ENCODE measurements at places on chromosomes 3 and 15.

DNA sequence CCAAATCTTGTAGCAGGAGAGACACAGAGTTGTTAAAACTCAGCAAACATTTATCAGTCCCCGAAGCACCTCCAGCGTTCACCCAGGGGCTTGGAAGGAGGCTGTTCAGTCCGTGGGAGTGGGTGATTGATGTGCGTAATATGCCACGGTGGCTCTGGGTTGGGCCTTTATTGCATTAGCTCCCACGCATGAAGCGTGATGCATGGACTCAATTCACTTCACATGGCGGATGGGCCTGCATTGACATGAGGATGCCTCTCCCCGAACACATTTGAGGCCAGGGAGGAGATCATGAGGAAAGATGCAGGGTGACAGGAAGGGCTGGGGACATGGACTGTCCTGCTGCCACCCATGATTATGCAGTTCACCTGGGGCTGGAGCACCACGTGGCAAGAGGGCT is 126.5 kb downstream of the FAM43A start:
- DNase-seq, result no peak

GRCh38 chr3:7638103-7638502 is 777.2 kb downstream of the GRM7 start:
- DNase-seq, result no peak

DNA sequence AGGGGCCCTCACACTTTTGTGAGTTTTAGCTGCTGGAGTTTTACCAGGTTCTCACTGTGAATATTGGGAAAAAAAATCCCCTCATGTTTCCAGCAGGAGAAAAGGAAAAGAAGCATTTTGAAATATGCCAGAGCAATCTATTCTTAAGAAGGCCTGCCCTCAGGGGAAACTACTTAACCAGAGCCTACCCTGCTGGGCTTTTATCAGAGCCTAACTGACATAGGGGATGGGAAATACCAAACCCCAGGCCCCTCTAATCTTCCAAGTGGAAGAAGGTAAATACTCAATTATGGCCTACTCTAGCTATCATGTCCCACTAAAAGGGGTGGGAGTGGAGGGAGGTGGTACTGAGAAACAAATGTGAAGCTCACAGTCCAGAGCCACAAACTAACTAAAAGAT is 68.7 kb upstream of the NMNAT3 start:
- DNase-seq, result no peak

- DNase-seq, result no peak
Observed at GRCh38 chr3:187062526-187063177, 76.6 kb downstream of the RPL39L start.

DNA sequence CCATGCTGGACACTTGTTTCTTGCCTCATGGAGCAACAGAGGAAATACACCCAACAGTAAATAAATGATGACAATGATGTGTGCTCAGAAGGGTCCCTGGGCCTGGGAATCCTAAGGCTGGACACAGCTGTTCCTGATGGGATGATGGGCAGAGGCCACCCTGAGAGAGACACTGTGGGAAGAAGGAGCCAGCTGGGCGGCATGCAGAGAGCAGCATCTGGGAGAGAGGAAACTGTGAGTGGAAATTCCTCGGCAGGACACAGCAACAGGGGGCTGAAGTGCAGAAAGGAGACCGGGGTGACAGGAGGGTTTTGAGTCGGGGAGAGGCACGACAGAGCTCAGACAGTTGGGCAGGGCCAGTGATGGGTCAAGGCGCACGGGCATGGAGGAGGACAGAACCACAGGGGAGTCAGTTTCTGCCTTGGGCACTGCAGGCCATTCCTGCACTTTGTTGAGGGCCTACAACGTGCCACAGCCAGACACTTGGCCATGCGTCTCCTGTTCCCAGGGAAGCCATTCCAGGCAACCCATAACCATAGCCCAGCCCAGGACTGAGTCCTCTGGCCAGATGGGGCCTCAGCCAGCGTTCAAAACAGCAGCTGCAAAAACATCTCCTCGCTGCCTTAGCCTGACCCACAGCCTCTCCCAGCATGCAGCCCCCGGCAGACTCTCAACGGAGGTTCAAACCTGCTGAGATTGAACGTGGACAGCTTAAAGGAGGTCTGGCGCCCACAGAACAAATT is 36.7 kb upstream of the SLC6A1 start:
- DNase-seq, result no peak

GRCh38 chr3:13853256-13853977 is 26.5 kb downstream of the WNT7A start:
- no peak for DNase-seq

- DNase-seq, result no peak
Observed at GRCh38 chr3:186280737-186281136, 81.3 kb downstream of the DGKG start.

DNA sequence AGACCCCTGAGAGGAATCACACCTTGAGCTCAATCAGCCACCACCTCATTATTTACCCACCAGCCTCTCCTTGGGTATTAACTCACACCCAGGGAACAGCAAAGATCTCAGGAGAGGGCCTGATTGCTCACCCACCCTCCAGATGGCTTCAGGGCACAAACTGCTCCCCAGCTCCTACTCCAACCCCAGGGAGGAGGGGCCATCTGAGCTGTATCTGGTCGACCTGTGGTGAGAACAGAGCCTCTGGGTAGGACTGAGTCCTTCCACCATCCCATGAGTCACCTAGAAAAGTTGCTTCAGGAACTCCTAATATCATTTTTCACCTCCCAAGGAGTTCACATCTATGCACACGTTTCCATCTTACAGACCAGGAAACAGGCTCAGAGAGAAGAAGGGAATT is 44.8 kb upstream of the HES1 start:
- no peak for DNase-seq

GRCh38 chr3:119402791-119403190 is 60.6 kb downstream of the TMEM39A start:
- DNase-seq, result no peak

GRCh38 chr3:188320757-188321156 is 166.8 kb downstream of the LPP start:
- no peak for DNase-seq

- no peak for DNase-seq
Observed at GRCh38 chr3:123202451-123202850, 708 bp downstream of the SEC22A start.

DNA sequence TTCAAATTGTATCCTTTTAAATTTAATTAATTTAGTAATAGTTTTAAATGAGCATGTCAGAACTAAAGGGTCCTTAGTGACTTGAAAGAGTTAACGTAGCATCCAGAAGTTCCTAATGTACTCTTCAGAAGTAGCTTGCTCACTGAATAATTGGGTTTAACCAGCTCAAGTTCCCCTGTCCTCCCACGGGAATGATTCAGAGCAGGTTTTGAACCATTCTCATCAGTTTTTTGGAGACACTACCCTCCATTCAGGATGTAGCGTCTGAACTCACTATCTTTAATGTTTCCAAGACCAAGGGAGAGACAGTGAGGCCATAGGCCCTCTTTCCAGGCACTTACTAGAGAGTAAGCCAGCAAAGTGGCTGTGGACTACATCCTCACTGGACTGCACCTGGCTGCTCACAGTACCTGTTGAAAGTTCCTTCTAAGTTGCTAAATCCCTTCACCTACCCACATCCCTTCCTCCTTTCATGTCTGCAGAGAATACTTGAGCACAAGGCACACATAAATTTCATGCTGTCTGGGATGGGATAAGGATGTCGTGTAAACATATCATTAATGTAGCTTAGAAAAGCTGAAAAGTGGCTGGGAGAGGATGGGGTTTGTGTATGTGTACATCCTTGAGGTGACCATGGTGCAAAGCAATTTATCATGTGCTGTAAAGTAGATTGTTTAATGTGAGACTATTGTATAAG is 146.3 kb downstream of the PLCL2 start:
- DNase-seq, result no peak

GRCh38 chr3:158773845-158774830 is 27.7 kb upstream of the MFSD1 start:
- no peak for DNase-seq

DNA sequence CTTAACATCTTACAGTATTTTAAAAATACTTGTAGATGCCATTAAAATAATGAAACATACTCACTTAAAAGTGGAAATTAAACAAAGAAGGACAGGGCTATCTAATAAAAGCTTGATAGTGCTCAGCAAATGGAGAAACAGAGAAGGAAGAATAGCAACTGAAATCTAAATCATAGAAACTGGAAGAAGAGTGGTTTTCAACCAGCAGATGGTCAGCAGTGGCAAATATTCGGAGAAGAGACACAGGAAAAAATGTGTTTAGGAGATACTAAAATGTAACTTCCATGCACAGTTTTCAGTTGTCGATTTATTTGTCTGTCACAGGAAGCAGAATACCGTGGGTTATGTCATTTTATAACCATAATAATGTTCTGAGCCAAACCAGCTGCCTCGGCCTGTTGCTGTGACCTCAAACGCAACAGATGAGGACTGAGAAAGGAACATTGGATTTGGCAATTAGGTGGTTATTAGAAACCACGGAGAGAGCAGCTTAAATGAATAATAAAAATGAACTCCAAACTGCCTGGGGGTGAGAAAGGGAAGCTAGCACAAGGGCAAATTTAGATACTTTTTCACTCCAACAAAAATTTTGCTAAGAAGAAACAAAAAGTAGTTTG is 246.6 kb upstream of the KCNMB2 start:
- no peak for DNase-seq

DNA sequence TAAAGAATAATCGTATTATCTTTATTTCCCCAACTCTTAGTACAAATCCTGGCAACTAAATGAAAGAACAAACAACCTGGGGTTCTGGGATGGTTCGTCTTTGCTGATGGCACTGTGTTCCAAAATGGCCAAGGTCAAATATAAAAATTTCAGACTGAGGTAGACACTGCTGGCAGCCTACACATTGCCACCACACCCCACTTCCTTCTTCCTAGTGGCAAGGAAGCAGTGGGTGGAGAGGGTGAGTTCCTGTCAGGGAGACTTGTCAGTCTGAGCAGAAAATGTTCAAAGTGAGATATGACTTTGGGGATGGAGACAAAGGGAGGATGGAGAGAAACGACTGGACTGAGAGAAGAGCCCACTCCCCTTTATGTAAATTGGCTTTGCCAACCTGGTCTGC is 69.6 kb downstream of the LMCD1 start:
- no peak for DNase-seq

DNA sequence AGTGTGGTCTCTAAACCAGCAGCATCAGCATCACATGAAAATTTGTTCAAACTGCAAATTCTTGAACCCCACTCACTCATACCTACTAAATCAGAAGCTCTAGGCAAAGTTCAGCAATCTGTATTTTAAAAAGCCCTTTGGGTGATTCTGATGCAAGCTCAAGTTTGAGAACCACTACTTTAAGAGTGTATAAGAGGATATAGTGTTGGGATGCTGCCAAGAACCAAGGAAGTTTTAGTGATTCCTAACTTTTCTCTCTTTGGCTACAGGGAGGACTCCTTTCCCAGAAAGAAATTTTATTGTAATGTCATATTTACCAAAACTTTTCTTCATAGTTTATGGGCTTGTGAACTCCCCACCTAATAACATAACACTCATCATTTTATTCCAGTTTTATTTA is 422.2 kb downstream of the TBC1D5 start:
- DNase-seq, result no peak

DNA sequence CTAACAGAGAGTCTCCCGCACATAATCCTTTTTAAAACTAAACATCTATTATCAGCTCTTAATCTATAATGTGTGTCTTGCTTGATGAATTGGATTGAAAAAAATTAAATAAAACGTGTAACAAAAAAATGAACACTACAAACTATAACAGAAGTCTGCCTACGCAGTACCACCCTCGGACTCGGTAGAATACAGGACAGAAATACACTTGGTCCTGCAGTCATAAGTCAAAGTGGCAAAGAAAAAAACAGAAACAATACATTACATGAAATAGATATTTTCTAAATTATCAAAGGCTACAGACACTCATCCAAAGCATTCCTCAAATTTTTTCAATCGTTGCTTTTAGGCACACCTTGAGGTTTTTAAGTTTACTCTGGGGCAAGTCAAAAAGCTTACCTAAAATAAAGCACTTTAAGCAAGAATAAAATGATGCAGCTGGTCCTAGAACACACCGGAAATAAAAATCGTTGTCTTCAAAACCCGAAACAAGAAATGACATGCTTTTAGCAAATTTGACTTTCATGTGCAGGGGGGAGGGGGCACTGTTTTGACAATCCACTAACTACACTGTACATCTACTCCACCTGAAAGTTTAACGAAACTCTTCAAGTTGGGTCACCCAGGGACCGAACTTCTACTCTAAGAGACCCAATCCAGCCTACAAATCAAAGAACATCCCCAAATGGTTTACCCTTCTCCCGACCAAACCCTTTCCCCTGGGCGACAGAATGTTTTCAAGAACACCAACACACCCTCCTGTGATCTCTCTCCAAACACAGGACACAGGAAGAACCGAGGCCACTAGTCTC is 1.3 kb downstream of the ADAM10 start:
- no peak for DNase-seq

DNA sequence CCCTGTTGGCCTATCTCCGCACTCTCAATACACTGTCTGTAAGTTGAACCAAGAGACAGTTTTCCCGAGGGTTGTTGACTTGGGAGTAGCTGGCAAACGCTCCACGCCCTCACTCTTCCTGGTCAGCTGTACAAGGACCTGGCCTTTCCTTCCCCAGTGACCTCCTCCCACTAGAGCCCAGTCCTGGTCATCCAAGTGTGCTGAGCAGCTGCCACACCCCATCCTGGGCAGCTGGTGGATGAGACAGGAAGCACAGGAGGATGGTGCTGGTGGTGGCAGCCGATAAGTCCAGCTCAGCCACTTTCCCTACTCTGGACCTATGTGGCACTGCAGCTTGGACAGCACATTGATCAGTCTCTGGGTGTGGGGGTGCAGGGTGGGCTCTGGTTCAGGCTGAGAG is 19.8 kb downstream of the PFKFB4 start:
- DNase-seq, result no peak

DNA sequence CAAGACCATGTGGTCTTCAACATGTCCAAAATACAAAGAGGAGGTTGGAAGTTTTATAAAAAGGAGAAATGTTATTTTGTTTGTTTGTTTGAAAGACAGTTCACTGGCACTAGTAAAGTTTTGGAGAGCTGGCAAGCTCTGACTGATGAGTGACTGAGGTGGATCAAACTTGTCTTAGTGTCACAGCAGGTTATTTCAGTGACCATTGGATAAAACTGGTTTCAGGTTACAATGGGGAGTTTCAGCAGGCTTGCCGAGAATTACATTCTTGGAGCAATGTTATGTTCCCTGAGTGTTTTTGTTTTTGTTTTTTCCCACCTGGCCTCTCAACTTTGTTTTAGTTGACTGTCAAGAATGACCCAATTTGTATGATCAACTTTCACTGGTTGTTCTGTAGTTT is 414.5 kb upstream of the ARHGEF26 start:
- no peak for DNase-seq

DNA sequence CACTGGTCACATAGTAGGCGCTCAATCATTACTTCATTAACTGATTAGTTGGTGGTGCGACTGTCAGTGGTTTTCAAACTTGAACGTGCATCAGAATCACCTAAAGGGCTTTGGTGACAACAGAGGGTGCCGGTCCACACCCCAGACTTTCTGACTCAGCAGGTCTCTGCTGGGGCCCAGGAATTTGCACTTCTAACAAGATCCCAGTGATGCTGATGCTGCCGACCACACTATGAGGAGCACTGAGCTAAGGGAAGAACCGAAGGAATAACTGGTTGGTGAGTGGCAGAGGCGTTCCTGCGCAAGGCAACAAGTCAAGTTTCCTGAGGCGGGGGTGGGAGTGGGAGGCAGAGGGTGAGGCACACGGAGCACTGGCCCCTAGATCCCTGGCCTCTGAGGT is 18.8 kb downstream of the HAPLN3 start:
- no peak for DNase-seq

Data from activated T-helper 9 cell treated with anti-CD3 and anti-CD28 coated beads, Interleukin-2, amount 50 U/mL, for 16 hours (primary cell).